ENCODE measurements at places on chromosomes 6 and 20. TPM values are rescaled to one million over a fixed set of nuclear protein-coding genes. Genes with fewer than 3 reads are reported as not detected.

DNA sequence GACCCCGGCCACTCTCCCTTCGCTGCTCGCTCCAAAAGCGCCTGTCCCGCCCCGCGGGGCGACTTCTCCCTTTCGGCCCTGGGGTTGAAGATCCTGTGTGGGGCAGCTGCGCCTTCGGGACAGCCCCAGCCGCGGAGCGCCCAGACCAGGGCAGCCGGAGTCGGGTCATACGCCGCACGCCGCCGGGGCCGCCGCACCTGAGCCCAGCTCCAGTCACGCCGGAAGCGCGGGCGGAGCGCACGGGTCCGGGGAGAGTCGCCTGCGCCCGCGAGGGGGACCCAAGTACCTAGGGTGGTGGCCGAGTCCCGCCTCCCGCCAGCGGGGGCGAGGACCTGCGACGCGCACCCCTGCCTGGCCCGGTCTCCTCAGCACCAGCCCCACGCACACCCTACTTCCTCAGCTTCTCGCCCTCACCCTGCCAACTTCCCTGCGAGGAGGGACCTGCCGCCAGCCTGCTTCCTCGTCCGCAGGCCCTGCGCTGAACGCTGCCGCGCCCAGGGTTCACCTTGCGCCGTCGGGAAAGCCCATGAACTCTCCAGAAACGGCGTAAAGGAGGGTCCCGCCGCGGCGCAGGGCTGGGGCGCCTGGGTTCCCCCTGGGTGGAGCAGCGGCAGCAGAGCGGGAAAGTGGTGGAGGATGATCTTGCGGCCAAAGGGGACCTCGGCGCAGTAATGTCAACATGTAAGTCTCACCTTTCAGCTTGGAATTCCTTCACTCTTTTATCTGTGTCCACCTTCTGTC lies at the start of gene ADGRG6:
Gene ADGRG6, plus strand, starts transcription at position 357 of the 741 bp plus-strand sequence. Its CDS starts 323 bp downstream, at position 680.
- DNase-seq = peak; percentile 17
- peak within 1 kb of the TSS; percentile 62 for H3K4me3 ChIP-seq
- H3K4me1 ChIP-seq = no peaks in the 10 kb centered on the region
- H3K27ac ChIP-seq = peak within 1 kb of the TSS; percentile 45
- H3K36me3 ChIP-seq = no peaks in the 10 kb centered on the region

DNA sequence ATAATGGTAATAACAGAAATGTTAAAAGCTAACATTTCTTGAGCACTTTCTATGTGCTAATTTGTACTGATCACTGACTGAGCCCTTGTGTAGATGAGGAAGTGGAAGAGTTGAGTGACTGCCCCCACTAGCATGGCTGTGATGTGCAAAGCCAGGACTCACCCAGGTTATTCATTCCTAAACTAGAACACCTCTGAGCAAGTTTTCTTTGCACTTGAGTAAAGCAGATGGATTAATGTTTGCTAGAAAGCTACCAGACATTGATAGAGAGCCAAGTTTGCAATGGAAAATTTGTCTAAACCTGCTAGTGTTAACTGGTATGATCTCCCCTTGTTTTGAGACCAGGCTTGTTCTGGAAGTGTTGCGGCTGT lies 467.4 kb upstream of the PLCB4 start:
- H3K36me3 ChIP-seq = no peaks in the 10 kb centered on the region
- H3K4me1 ChIP-seq = peaks cover 21% of the 10 kb centered on the region
- no peak for DNase-seq

- no peaks in the 10 kb centered on the region for H3K36me3 ChIP-seq
- no peak for DNase-seq
- no peaks in the 10 kb centered on the region for H3K27me3 ChIP-seq
- H3K4me3 ChIP-seq = no peak overlapping the region
- H3K27ac ChIP-seq = no peak overlapping the region
Measured at GRCh38 chr6:40960742-40961430, 78.1 kb downstream of the UNC5CL start.

GRCh38 chr6:87543696-87544473 lies 45.9 kb downstream of the RARS2 start:
- no peak overlapping the region for H3K27ac ChIP-seq
- H3K27me3 ChIP-seq = no peaks in the 10 kb centered on the region
- no peak overlapping the region for H3K4me3 ChIP-seq

- no peaks in the 10 kb centered on the region for H3K4me1 ChIP-seq
- no peaks in the 10 kb centered on the region for H3K36me3 ChIP-seq
- H3K27me3 ChIP-seq = no peaks in the 10 kb centered on the region
- no peak overlapping the region for H3K27ac ChIP-seq
- DNase-seq = no peak
Measured at GRCh38 chr20:38179846-38180245, 14.8 kb upstream of the TGM2 start.

GRCh38 chr20:36499723-36500501 lies 41.4 kb upstream of the MYL9 start:
- H3K27ac ChIP-seq = no peak overlapping the region
- H3K4me3 ChIP-seq = no peak overlapping the region
- H3K27me3 ChIP-seq = no peaks in the 10 kb centered on the region
- H3K4me1 ChIP-seq = peaks cover 49% of the 10 kb centered on the region
- no peak for DNase-seq

GRCh38 chr6:138334000-138334399 lies 43.7 kb upstream of the SMIM28 start:
- no peaks in the 10 kb centered on the region for H3K36me3 ChIP-seq
- no peaks in the 10 kb centered on the region for H3K4me1 ChIP-seq
- H3K27ac ChIP-seq = no peak overlapping the region
- no peaks in the 10 kb centered on the region for H3K27me3 ChIP-seq
- no peak overlapping the region for H3K4me3 ChIP-seq

GRCh38 chr6:163776196-163776905 lies 361.8 kb downstream of the QKI start:
- H3K4me1 ChIP-seq = peaks cover 10% of the 10 kb centered on the region
- peak overlapping the region; percentile 42 for H3K27ac ChIP-seq
- no peak for DNase-seq
- H3K4me3 ChIP-seq = no peak overlapping the region

- H3K27me3 ChIP-seq = no peaks in the 10 kb centered on the region
- H3K27ac ChIP-seq = no peak overlapping the region
- H3K36me3 ChIP-seq = no peaks in the 10 kb centered on the region
- peaks cover 17% of the 10 kb centered on the region for H3K4me1 ChIP-seq
- no peak for DNase-seq
Measured at GRCh38 chr6:112563368-112563767, 216.2 kb downstream of the RFPL4B start.

DNA sequence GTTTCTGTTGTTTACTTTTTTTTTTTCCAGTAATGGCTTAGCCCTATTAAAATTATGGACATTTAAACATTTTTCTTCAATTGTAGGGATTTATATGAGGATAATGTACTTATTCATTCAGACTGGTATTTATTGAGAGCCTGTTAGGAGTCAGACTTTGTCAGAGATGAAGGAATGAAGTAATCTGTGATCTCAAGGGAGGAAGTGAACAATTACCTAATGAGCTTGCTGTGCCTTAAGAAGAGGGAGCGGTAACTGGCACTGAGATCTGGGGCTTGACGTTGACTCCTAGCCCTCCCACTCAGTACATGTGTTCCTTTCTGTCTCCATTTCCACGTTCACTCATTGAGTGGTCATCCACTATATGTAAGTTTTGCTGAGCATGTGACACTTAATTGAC lies 12.6 kb downstream of the AFDN start:
- peaks cover 58% of the 10 kb centered on the region for H3K4me1 ChIP-seq
- H3K4me3 ChIP-seq = no peak overlapping the region
- no peak for DNase-seq
- no peaks in the 10 kb centered on the region for H3K27me3 ChIP-seq

- H3K4me1 ChIP-seq = no peaks in the 10 kb centered on the region
- no peaks in the 10 kb centered on the region for H3K36me3 ChIP-seq
- no peak overlapping the region for H3K27ac ChIP-seq
- H3K4me3 ChIP-seq = no peak overlapping the region
- H3K27me3 ChIP-seq = no peaks in the 10 kb centered on the region
Measured at GRCh38 chr6:84137051-84137375, 90.4 kb downstream of the CEP162 start.

GRCh38 chr6:89895276-89895874 lies 1.1 kb downstream of the GJA10 start:
- H3K4me3 ChIP-seq = no peak overlapping the region
- H3K27ac ChIP-seq = no peak overlapping the region
- H3K27me3 ChIP-seq = peaks cover 41% of the 10 kb centered on the region
- no peaks in the 10 kb centered on the region for H3K4me1 ChIP-seq

DNA sequence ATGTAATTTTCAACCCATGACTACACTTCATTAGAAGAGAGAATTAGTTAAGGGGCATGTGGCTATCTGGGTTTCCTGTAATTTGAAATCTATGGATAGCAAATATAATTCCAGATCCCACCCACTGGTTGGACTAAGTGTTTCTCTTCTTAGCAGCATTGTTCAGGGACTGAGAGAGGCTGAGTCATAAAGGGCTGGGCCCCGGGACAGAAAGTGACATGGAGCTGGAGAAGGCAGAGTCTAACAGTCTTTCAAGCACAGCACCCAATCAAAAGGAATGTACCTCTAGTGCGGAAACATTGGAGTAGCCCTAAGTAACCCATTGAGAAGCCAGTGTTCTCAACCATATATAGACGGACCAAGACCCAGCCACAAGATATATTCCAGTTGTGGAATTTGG lies 363.9 kb downstream of the DHX35 start:
- no peaks in the 10 kb centered on the region for H3K4me1 ChIP-seq
- H3K27ac ChIP-seq = no peak overlapping the region
- no peak overlapping the region for H3K4me3 ChIP-seq
- H3K36me3 ChIP-seq = no peaks in the 10 kb centered on the region

DNA sequence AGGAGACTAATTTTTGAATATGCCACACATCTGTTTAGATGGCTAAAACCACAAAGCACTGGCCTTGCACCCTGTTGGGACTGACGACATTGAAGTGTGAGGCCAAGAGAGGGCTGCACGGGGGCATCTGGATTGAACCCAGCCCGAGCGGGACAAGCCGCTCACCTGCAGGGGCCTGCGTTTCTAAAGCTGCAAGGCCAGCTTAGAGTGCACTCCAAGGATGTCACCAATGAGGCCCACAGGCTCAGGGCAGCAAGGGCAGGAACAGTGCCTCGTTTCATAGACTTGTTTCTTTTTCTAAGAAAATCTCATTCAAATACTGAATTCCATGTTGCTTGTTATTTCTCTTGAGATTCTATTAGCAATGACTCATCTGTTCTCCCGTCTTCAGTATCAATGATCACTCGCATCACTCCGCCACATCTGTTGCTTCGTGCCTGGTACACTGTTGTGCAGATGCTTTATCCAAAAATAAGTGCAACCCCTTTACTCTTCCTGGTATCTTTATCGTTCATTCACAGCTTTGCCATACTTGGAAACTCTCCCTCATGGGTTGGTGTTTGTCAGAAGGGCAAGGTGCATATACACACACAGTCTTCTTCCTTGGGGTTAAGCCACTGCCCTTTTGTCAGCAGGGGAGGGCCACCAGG lies 120.1 kb downstream of the IRF4 start:
- no peak overlapping the region for H3K4me3 ChIP-seq
- no peak overlapping the region for H3K27ac ChIP-seq
- no peak for DNase-seq
- H3K4me1 ChIP-seq = no peaks in the 10 kb centered on the region
- no peaks in the 10 kb centered on the region for H3K27me3 ChIP-seq

UBD gene
- not detected for total RNA-seq

FBXL4 gene
- total RNA-seq = 20.8 TPM

RAB44 gene
- total RNA-seq = 0.05 TPM

AHCY gene
- total RNA-seq = 54.6 TPM

TCF21 gene
- 1.7 TPM for total RNA-seq

IL17F gene
- not detected for total RNA-seq

PNPLA1 gene
- total RNA-seq = not detected

All from heart right ventricle (tissue), 16 donors.